ENCODE measurements at places on chromosomes 5 and 9. TPM values are rescaled to one million over a fixed set of nuclear protein-coding genes. Genes with fewer than 3 reads are reported as not detected.

DNA sequence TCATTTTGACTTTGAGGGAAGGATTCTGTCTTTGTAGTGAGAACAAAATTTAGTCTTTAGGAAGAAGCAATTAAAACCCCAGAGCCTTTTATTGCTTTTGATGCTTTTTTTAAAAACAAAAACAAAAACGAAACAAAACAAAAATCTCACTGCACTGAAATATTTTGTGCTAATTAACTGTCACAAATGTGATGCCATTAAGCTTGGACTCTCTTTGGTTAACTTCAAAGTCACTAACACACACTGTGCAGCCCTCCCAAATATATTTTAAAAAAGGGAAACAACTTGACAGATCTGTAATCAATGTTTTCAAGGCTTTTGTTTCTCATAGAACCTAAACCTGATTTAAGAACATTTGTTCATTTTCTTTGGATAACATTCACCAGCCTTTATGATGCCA, 290.7 kb downstream of the MAST4 start:
- DNase-seq: no peak

PDE4D gene
- total RNA-seq: 171 TPM

DNA sequence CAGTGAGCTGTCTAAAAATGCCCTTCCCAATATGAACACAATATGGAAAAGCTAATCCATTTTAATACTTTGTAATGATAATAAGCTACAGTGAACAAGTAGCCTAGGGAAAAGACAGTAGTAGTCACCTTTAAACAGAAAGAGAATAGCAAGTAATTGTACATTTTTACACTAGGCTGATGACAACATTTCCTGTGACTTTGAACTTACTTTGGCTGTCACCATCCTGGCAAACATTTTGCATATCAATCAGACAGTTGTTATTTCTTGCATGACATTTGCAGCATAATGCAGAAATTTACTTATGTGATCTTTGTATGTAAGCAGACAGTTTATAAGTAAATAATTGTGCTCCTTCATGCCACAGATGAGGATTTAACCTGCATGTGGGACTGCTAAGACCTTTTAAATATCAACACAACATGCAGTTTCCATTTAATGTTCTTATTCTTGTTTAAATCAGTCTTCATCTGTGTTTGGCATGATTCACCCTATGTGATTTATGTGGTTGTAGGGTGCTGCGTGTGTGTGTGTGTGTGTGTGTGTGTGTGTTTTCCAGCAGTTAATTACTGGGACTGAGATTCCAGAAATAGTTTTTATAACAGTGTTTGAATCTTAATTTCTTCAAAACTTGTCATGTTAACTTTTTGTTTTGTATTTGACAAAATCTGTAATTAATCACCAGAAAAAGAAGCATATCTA, 997.1 kb upstream of the ARRDC3 start:
- no peak for DNase-seq

GABRA6 gene
- total RNA-seq: not detected

DNA sequence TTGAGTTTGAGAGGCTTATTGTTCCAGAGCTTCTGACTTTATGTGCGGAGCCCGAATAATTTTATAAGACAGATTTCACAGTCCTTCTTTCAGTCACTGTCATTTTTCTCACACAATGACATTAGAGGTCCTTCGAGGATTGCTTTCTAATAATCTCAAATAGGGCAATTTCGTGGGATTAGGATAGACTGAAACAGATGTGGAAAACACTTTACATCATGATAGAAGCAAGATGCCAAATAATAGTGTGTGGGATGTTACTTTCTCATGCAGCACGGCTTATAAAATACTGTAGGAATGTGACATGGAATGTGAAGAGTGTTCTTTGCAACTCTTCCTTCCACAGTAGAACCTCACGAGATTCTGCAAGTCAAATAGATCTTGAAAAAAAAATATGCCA, 451.3 kb downstream of the SEMA5A start:
- no peak for DNase-seq

DNA sequence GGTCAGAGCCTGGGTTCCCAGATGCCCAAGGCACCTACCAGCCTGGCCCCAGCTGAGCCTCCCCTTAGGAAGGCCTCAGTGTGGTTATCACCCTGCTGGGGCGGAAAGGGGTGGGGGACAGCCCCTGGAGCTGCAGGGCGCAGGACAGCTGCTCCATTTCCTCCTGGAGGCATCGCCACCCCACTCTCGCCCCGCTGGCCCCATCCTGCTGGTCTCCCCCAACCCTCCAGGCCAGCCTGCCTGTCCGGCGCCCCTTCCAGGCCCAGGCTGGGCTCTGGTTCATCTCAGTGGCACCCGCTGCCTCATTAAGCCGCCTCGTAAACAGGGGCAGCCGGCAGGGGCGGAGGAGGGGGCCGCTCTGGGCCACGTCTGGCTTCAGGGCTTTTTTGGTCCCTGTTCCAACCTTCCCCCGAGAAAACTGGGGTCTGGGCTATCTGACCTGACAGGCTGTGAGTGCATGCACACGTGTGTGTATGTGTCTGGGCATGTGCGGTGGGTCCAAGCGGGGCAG, 30.8 kb upstream of the ENHO start:
- DNase-seq: no peak

DNA sequence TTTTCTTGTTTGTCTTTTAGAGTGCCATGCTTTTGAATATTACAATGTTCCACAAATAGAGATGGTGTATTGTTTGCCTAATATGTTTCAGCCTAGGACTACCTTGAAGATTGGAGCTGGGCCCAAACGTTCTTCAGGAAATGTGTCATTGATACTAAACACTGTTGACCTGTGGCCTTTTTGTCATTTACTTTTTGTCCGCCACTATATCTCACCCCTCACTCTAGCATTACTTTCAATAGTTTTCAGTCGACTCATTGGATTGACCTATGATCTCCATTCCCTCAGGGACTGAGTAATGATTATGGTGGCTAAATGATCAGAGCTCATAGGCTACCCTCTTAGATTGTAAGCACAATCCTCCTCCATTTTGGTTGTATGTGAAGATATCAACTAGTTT, 115.8 kb downstream of the NUDT12 start:
- no peak for DNase-seq

- no peak for DNase-seq
Observed at GRCh38 chr9:17802249-17802857, 223.5 kb downstream of the SH3GL2 start.

FGD3 gene
- 167 TPM for total RNA-seq

DPYSL3 gene
- not detected for total RNA-seq

- DNase-seq: no peak
Observed at GRCh38 chr9:2313512-2313911, 298.4 kb downstream of the SMARCA2 start.
